Tibial nerve (tissue), 4 donors: ENCODE measurements at places on chromosomes 5 and 9.

- no peak for DNase-seq
Observed at GRCh38 chr9:22009506-22009867, 382 bp upstream of the CDKN2B start.

DNA sequence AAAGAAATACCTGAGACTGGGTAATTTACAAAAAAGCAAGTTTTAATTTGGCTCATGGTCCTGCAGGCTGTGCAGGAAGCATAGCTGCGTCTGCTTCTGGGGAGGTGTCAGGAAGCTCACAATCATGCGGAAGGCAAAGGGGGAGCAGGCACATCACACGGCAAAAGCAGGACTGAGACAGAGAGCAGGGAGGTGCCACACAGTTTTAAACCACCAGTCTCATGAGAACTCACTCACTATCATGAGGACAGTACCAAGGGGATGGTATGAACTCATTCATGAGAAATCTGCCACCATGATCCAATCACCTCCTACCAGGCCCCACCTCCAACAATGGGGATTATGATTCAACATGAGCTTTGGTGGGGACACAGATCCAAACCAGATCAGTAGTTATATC lies 96.2 kb downstream of the OSTF1 start:
- no peak for DNase-seq

- DNase-seq = no peak
Observed at GRCh38 chr9:131833906-131834305, 94.0 kb upstream of the RAPGEF1 start.

GRCh38 chr9:134320868-134321471 lies 5.3 kb upstream of the RXRA start:
- DNase-seq = no peak

- no peak for DNase-seq
Observed at GRCh38 chr5:74516211-74516636, 124.3 kb downstream of the ENC1 start.

DNA sequence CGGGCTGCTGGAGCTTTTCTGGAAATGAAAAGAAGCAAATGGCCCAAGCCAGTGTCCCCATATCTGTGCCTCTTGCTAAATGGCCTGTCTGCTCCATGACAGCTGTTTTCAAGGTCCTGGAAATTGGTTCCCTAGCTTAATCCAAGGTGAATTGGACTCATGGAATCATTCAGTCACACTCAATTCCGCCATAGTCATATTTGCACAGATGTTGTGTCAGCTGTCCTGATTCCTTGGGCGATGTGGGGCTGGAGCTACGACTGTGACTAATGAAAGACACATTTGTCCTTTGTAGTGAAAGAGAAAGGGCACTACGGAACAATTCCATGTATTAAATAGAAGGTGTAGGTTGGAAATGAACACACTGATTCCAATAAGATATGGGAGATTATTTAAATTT lies 102.9 kb upstream of the MEGF10 start:
- DNase-seq = no peak

GRCh38 chr9:113352006-113352405 lies 2.7 kb downstream of the BSPRY start:
- DNase-seq = no peak

DNA sequence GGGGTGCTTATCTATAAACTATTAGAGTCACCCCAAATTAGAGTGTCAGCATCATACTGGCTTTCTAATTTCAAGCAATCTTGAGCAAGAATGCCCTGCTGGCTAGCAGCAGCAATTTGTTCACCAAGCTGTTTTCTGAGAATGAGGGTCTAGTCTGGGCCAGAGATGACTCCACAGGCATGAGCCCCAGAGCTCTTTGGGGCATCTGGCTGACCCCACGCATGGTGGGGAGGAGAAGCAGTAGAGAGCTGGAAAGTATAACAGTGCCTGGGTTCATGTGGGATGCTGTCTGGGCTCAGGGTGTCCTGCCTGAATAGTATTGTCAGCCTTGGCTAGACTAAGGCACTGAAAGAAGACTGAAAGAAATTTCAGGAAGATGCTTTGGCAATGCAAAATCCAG lies 64.9 kb downstream of the C6 start:
- DNase-seq = no peak

DNA sequence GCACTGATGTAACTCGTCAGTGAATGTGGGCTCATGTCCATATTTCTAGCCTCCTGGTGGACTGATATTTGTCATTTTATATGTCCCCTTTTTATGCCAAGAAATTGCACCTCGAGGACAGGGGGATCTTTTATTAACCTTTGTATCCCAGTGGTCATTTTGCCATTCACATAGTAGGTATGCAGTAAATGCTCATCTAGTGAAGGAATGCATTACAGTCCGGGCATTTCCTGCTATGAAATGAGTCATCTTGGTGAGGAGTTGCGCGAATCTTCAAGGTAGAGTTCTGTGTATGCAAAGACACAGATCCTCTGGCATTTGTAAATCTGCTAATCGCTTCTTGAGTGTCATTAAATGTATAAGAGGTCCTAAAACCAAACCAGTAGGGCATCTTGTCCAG lies 755.5 kb upstream of the ADAMTS16 start:
- no peak for DNase-seq

- DNase-seq = no peak
Observed at GRCh38 chr5:156942064-156942463, 21.0 kb downstream of the TIMD4 start.

DNA sequence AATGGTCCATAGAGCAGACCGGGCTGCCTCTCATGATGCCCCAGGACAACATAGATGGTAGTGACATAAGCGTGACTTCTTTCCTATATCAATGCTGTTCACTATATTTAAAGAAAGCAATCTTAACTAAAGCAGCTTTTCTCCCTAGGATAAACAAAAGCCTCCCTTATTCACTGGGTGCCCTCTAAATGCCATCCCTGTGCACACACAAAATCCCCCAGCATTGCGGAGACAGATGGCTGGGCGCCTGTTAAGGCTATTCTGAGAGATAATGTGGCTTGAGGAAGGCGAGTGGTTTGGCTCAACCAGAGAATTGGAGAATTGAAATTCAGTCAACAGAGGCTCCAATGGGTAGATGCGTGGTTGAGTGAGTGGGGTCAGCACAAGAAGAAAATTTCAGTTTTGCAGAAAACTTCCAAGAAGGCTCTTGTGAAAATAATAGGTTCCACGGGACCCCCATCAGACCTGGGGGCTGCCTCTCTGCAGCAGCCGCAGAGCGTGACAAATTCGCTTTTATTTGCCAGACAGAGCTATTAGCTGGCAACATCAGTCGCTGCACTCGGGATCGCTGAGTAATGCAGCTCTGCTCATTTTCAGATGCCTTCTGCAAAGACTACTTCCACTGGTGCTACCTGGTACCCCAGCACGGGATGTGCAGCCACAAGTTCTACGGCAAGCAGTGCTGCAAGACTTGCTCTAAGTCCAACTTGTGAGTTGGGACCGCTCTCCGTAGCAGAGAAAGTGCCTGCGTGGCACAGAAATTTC lies 103.9 kb upstream of the ICE1 start:
- no peak for DNase-seq

GRCh38 chr9:110175275-110175968 lies 32.5 kb downstream of the C9orf152 start:
- no peak for DNase-seq

DNA sequence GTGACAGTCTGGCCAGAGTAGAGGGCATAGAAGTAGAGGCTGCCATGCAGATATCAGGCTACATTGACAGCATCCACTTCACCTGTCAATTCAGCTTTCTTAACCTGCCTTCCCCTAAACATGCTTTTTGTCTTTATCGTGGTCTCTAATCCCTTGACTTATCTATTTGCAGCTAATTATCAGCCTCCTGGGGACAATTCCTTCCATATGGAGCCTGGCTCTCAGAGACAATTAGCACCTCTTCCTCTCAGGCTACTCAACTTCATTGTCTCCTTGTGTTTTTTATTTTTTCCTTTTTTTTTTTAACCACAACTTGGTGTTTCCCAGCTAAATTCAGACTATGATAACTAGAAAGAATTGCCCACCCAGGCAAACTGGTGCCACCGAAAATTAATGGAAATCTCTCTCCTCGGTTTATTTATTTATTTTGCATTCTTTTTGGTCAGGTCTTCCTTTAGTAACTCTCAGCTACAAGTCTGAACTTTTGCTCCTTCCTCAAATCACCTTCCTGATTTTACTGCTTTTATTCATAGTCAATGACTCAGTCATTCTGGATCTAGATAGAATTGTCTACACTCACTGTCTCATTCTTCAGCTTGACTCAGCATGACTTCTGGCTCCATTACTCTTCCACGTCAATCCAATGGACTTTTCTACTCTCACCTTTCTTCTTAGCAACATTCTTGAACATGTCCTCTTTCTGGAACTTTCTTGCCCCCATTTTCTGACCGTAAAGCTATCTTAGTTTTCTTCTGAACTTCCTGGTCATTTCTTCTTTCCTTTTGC lies 63.0 kb upstream of the BASP1 start:
- DNase-seq = no peak

GRCh38 chr5:168047669-168048111 lies 243.8 kb upstream of the WWC1 start:
- no peak for DNase-seq

DNA sequence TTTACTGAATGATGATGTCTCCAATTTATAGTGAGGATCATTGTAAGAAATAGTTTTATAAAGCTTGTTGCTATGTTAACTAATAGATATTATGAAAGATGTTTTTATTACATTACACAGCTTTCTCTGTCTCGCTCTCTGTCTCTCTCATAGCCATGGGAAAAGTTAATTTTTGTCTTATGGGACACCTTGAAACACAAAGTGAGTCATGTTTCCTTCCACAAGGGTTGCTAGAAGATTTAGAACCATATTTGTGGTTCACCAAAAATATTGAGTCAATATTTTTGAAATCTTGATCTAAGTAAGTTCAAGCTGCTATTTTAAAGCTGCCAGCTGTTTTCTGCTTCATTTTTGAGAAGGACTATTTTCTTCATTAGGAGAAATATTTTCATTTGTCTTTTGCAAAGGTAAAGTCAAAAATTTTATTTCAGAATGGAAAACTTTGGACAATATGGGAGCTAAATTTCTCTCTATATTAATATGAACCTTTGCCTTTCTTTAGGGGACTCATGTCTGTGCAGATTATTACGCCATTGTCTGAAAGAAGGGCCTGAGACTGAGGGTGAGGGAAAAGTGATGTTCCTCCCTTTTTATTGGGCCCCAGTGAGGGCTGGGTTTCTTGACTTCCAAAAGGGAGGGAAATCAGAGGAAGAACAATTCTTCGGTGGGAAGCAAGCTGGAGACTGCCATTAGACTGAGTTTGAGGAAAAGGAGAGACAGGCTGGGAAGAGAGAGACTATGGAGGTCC lies 87.9 kb upstream of the SLC24A2 start:
- no peak for DNase-seq

DNA sequence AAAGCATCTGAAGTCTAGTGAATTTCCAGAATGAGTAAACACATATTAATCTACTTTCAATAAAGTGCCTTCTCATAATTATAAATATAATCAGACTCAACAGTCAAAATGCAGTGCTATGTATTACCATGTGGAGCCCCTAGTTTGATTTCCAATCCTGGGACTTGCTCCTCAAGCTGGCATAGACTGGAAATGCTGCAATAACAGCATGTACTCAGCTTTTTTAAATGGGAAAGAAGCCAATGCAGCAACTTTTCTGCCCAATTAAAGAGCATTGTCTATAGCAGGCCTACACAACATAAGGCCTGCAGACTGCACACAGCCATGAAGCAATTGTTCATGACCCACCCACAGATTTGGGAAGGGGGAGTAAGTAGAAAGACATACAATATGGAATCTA lies 103.2 kb downstream of the NR2F1-AS1 start:
- no peak for DNase-seq

DNA sequence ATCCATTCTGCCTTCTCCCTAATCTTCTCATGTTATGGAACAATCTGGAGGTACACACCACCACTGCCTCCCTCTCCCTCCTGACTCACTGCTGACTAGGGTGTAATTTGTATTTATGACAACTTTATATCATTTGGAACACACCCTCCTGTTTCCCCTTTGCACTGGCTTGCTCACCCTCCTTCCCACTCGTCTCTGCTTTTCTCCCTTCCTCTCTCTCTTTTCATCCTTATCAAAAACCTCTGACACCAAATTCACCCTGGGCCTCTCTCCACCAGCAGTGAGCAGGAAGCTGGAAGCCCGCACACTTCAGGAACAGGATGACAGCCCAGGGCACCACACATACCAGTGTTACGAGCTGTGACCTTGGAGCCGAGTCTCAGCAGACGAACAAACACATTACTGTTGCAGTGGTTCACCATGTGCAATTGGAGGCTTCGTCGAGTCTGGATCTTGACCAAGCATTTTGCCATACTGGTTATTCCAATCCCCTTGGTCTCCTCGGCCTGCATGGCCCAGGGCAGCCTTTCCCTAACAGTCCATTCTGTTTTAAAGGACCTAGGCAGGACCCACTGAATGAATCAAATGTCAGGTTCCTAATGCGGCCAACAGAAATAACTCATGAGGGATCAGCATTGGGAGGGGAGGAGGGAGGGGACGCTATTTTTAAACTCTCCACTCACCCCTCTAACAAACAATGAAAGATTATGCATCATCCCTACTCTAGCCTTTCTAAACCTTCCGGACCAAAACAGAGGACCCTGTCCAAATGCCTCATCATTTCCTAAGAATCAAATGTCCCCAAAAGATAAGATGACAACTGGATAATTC lies 203.9 kb upstream of the RASEF start:
- DNase-seq = no peak

- no peak for DNase-seq
Observed at GRCh38 chr9:14096258-14096922, 217.6 kb downstream of the NFIB start.

- DNase-seq = no peak
Observed at GRCh38 chr9:123530244-123530643, 174.2 kb downstream of the CRB2 start.

DNA sequence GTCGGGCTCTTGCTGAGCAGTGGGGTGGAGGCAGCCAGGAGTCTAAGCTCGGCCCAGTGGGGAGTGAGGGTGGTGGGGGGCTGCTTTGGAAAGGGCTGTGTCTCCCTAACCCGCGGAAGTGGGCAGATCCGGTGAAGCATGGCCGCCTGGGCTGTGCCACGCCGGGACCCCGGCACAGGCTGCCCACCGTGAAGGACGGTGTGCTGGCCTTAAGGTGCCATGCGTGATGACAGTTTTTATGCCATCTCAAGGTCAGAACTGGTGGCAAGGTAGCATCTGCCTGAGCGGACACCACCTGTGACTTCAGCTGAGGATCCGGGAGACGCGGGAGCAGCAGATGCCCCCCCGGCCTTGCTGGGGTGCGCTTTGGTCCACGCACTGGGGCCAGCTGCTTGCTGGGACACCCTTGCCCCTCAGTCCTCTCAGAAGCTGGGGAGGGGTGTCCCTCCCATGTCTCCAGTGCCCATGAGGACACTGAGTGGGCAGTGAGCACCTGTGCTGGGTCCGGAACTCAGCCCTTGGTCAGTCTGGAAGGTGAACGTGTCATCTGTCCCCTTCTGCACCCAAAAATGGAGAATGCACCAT lies 53.9 kb downstream of the AHRR start:
- no peak for DNase-seq

- peak; percentile 62 for DNase-seq
Observed at GRCh38 chr9:706606-707459, 134.7 kb upstream of the DMRT1 start.

GRCh38 chr9:114478871-114479270 lies 26.4 kb downstream of the WHRN start:
- no peak for DNase-seq

DNA sequence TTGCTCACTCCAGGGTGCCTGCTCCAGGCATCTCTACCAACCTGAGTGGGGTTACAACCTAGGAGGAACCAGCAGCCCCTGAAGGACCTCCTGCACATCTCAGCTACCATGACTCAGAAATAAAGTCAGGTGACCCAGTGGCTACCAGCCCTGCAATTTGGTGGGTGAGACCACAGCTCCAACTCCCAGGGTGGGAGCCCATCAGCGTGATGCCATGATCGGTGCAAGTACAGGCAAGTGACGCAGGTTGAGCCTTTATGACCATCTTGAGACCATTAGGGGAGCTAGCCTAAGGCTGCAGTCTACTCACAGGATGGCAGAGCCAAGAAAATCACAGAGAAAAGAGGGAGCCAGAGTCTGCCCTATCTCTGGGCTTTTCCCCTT lies 8.6 kb downstream of the SEPTIN8 start:
- no peak for DNase-seq
